ENCODE measurements at places on chromosomes 11 and 22.

DNA sequence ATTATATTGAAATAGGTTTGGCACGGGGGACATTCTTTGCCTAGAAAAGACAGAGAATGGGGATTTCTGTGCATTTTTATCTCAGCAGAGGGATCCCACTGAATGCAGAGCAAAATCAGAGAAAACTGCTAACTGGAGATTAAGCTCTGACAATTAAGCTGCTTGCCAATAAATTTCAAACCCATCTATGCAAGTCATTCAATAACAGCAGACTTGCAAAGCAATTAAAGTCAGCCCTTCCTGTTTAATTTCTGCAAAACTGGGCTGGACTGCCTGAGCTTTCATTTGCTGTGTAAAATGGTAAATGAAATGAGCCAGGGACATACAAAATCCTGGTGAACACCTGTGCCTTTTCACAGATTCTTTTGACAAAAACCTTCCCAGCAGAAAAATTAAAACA, 1273.9 kb upstream of the CNTN5 start:
- no peak for DNase-seq

DNA sequence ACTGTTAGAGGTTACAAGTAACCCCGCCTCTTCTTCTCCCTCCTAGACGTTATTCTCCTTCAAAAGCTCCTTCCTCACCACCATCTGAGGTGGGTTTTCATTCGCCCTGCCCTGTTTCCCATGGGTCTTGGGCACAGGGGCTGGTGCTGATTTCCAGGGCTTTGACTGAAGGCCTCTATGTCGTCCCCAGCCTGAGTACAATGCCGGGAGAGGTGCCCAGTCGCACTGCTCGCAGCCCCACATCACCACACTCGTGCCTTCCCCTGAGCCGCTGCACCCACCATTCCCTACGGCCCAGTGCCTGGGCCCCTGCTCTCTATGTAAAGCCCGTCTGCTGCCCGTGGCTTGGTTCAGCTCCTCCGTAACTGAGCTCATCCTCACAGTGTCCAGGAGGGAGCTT, 169.8 kb downstream of the DSCAML1 start:
- DNase-seq = no peak

DNA sequence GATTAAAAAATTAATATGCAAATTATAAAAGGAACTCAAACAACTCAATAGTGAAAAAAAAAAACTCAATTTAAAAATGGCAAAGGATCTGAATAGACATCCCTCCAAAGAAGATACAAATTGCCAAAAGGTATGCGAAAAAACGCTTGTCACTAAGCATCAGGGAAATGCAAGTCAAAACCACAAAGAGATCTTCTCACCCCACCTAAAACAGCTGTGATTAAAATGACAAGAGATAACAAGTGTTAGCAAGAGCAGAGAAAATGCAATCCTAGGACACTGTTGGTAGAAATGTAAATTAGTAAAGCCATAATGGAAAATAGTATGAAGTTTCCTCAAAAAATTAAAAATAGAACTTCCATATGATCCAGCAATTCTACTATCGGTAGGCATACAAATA, 166.3 kb upstream of the ZC3H12C start:
- DNase-seq = no peak

GRCh38 chr22:36729321-36729720, 25.8 kb upstream of the CACNG2 start:
- DNase-seq = no peak

- DNase-seq = no peak
These were observed 108.1 kb downstream of the KIAA1671 start for GRCh38 chr22:25060522-25061071.

GRCh38 chr11:78318321-78319114, 99.1 kb downstream of the GAB2 start:
- DNase-seq = no peak

GRCh38 chr11:34640050-34640923, 19.4 kb downstream of the EHF start:
- DNase-seq = no peak

DNA sequence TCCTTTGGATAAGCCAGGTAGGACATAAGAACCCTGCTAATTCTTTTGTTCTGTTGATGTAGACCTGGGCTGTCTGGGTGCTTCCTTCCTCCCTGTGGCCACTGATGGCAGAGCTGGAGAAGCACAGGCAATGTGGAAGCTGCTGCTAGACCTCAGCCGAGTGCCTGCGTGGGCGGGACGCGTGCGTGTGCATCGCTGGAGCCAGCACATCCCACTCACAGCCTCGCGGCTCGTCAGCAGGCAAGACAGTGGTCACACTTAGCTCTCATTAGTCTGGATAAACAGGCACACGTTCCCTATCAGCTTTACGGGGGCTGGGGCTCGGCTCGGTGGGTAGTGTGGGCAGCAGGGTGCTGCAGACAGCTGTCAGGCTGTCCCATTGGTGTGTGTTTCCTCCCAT, 155.7 kb downstream of the GRIK4 start:
- DNase-seq = no peak

- DNase-seq = no peak
These were observed 158.8 kb upstream of the GUCY1A2 start for GRCh38 chr11:107177106-107177477.

- DNase-seq = no peak
These were observed 29.3 kb upstream of the MMP7 start for GRCh38 chr11:102559839-102560238.

GRCh38 chr22:39309881-39310714, 9.3 kb downstream of the RPL3 start:
- DNase-seq = peak; percentile 53

GRCh38 chr11:10544491-10545465, 3.8 kb upstream of the RNF141 start:
- no peak for DNase-seq

DNA sequence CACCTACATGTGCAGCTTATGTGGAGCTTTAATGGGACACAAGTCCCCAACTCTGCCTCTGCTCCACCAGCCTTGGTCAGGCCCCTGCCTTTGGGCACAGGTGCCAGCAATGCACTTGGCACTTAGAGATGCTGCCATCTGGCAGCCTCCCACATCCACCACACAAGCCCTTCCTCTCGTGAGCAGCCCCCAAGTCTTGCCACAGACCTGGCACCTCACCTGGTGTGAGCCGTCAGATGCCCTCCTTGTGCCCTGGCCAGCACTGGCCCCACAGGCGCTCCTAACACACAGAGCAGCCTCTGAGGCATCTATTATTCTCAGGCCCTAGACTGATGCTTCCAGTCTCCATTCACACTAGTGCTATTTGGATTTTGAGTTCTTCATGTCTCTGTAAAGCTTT, 24.5 kb upstream of the SERPIND1 start:
- DNase-seq = peak; percentile 63

DNA sequence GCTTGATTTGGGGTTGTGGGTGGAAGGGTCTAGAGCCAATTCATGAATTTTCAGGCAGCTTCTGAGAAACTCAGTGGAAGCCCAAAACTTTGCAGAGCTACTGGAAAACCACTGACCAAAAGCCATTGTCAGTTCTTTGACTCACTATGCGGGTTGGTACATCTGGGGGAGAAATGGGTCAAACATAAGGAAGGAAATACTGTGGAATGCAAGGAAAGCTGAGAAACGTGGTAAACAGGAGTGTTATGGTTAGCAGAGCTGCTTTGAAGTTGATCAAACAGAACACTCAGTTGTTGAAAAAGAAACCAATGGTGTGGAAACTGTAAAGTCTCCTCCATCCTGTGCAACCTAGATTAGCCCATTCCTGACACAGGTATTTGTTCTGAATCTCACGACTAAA, 6.3 kb upstream of the ABTB2 start:
- no peak for DNase-seq

DNA sequence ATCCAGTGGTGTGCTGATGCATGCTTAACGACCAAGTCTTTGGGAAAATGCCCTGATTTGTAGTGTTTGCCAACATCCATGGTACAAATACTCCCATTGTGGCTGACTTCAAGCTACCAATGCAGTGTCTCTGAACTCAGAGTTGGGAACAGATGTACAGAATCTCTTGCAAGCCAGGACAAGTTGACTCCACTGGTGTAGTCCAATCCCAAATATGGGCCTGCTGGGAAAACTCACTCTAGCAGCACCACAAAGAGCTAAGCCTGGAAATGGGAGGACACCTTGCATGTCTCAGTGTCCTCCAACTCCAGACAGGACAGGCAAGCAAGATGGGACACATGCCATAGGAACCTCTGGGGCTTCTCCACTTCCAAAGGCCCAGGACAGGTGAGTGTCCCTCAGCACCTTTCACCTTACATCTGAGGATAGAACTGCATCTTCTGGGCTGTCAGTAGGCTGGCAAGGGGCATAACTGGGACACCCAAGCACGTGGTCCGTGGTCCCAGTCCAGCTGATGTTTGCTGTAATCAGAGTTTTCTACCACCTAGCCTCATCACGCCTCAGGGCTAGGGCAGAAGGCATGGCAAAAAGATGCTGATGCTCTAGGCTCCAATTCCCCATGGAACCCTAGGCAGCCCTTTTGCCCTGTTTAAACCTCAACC, 6.5 kb downstream of the LMO1 start:
- no peak for DNase-seq

- no peak for DNase-seq
These were observed 3.0 kb downstream of the ARHGAP8 start for GRCh38 chr22:44755417-44755816.

- no peak for DNase-seq
These were observed 50.2 kb downstream of the RPL27A start for GRCh38 chr11:8732748-8733241.

- DNase-seq = no peak
These were observed 7.4 kb upstream of the BIRC3 start for GRCh38 chr11:102309621-102310541.

DNA sequence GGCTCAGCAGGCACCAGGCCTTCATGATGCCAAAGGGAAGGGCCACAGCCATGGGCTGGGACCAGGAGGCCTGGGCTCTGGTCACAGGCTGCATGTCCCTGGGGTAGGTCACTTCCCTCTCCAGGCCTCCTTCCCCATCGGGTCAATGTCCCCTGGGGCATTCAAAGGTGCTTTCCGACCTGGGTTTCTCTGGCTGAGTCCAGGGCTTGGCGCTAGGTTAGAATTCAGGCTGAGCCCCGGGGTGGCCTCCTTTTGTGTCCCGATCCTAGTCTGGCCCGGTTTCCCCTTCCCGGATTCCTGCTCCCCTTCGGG, 12.2 kb downstream of the MAFF start:
- DNase-seq = no peak

DNA sequence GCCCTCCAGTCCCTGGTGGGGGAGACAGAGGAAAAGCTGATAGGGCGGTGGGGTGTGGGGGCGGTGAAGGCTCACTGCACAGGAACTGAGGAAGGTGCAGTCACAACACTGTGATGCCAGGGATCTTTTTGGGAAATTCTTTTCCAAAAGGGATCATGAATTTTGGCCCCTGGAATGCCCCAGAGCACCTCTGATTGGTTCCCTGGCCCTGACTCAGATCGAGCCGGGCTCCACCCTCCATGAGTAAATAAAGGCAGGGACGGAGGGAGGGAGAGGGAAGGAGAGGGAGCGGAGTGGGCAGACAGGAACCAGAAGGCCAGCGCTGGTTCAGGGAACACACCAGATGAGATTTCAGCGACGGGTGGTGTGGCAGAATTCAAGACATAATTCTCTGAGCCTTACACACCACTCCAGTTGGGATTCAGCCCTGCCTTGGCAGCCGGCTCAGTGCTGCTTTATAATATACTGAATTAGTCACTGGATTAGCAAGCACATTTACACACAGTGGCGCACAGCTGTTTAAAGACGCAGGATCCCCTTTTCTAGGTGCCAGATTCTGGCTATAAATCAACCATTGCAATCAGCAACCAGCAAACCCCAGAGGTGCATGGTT, 80.3 kb downstream of the ETS1 start:
- peak; percentile 57 for DNase-seq

GRCh38 chr22:33569018-33569417, 351.3 kb downstream of the LARGE1 start:
- DNase-seq = no peak

- DNase-seq = no peak
These were observed 116.9 kb upstream of the LDLRAD3 start for GRCh38 chr11:35826949-35827348.

DNA sequence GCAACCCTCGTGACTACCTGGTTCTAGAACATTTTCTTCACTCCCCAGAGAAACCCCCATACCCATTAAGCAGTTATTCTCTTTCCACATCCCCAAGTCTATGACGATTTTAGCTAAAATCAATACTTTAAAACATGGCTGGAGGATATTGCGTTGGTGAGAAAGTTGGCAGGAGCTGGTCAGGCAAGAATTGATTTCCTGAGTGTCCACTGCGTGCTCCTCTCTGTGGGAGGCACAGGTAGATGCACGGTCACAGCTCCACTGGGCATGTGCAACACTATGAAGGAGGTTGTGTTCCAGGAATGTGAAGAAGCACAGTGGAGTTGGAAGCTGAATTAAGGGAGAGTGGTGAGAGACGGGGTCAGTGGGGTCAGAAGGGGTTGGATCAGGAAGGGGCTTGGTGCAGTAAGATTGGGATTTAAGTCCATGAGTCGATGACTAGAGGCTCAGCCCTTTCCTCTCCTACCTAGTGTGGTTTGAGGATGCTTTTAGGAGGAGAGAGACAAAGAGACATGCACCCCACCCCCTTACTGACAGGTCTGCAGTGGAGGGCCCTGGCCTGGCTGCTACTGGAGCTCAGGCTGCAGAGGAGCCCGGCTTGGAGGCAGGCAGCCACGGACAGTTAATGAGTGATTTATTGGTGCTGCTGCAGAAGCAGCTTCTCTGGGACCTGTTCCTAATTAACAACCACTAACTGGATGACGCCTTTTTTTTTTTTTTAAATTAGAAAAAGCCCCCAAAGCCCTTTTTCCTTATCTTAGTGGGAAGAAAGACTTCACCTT, 395.6 kb downstream of the TENM4 start:
- peak; percentile 68 for DNase-seq

GRCh38 chr11:112513417-112513816, 252.8 kb upstream of the PLET1 start:
- no peak for DNase-seq

DNA sequence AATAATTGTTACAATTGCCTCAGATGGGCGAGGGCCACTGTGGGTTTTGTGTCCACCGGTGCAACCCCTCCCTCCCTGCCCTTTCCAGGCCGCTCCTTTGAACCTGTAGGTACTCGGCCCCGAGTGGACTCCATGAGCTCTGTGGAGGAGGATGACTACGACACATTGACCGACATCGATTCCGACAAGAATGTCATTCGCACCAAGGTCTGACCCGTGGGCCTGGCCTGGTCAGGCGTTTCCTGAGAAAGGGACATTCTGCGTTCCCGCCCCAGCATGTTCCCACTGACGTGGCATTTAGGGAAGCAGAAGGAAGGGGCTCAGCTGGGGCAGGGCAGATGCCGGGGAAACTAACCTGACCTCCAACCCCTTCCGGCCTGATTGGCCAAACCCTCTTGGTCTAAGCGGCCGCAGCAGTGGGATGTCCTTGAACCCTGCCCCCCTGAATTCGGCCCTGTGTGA, 10.1 kb downstream of the SIDT2 start:
- no peak for DNase-seq

GRCh38 chr22:30572210-30572609, 2.3 kb downstream of the GAL3ST1 start:
- no peak for DNase-seq

GRCh38 chr11:103488031-103488461, 378.8 kb downstream of the DYNC2H1 start:
- no peak for DNase-seq

Data from cerebellar cortex (tissue), 1 donor.